Caki2 (cell line): ENCODE measurements at places on chromosomes 5 and 9. TPM values are rescaled to one million over a fixed set of nuclear protein-coding genes. Genes with fewer than 3 reads are reported as not detected.

NTRK2 gene
- total RNA-seq = 0.54 TPM in 1 of 2 replicates, not detected in the other

SRP19 gene
- 30.7 and 61.6 TPM in 2 replicates for total RNA-seq

CBY3 gene
- not detected in 2 replicates for total RNA-seq

DNA sequence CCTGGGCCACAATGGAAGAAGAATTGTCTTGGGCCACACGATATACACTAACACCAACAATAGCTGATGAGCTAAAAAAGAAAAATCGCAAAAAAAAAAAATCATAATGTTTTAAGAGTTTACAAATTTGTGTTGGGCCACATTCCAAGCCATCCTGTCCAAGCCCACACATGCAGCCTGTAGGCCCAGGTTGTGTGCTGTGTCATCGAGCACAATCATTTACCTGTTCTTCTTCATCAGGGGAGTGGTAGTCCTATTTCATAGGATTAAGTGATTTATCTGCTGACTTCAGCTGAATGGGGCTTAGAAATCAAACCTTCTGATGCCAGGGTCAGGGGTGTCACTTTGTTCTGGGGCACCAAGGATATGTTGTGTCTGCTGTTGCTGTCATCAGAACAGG lies 44.6 kb upstream of the ELL2 start:
- no peak for DNase-seq

GRCh38 chr5:128305341-128305740 lies 221.8 kb downstream of the SLC12A2 start:
- no peak for DNase-seq
